ENCODE measurements at places on chromosomes 12 and 14.

- H3K4me3 ChIP-seq, result no peak overlapping the region
- H3K4me1 ChIP-seq, result no peaks in the 10 kb centered on the region
- no peak overlapping the region for H3K27ac ChIP-seq
- no peak for DNase-seq
- H3K27me3 ChIP-seq, result peaks cover 5% of the 10 kb centered on the region
Observed at GRCh38 chr14:90604356-90604755, 207.5 kb downstream of the CALM1 start.

DNA sequence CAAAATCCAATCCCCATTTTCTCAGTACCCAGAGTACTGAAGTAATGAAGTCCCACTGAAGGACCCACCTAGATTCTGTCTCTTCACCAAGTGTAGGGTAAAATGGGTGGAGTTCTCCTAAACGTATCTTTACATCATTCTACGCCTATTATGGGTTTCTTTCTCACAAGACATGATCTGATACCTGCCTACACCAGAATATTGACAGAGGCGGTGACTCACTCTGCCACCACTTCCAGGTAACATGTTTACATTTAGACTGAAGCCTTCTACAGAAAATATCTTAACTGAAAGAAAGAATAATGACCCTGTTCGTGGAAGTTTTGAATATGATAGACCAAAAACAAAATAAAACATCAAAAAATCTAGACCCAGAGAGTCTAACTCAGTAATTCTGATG, 89.8 kb downstream of the BTG1 start:
- peak; percentile 51 for DNase-seq
- H3K36me3 ChIP-seq, result peaks cover 41% of the 10 kb centered on the region
- H3K4me3 ChIP-seq, result peak overlapping the region; percentile 51
- peaks cover 66% of the 10 kb centered on the region for H3K4me1 ChIP-seq

DNA sequence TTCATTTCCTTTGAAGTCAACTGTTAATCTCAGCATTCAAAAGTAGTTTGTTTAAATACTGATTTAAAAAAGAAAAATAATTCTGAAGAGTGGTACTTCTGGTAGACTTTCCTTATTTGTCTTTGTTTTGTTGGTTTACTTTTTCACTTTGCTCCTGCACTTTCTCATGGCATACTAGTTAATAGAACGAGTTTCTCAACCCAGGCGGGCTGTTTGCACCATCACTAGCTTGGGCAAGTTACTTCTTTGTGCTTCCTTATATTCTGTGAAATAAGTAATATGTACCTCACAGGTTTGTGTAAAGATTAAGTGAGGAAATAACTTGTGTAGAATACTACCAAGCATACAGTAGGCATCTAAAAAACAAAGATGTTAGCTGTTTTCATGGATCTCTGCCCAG, 45.5 kb downstream of the SLC38A6 start:
- H3K36me3 ChIP-seq, result no peaks in the 10 kb centered on the region
- H3K27ac ChIP-seq, result no peak overlapping the region
- H3K4me1 ChIP-seq, result no peaks in the 10 kb centered on the region
- no peak overlapping the region for H3K4me3 ChIP-seq
- no peak for DNase-seq
- H3K27me3 ChIP-seq, result no peaks in the 10 kb centered on the region

DNA sequence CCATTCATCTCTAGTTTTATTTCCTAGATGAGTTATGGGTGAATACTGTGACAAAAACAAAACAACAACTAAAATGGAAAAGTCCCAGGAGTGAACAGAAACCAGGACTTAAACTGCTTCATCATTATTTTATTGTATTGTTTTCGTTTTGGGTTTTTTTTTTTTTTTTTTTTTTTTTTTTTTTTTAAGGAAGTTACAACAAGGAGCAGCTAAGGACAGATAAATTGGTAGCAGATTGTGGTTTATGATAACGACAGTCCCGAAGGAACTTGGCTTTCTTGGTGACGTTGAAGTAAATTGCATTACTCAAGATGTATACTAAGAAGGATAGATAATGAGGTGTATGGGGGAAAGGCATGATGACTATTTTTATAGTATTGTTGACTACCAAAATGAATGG, 866.3 kb downstream of the NRXN3 start:
- no peak for DNase-seq
- H3K27me3 ChIP-seq, result peaks cover 4% of the 10 kb centered on the region
- H3K4me3 ChIP-seq, result no peak overlapping the region
- H3K27ac ChIP-seq, result no peak overlapping the region
- no peaks in the 10 kb centered on the region for H3K4me1 ChIP-seq

DNA sequence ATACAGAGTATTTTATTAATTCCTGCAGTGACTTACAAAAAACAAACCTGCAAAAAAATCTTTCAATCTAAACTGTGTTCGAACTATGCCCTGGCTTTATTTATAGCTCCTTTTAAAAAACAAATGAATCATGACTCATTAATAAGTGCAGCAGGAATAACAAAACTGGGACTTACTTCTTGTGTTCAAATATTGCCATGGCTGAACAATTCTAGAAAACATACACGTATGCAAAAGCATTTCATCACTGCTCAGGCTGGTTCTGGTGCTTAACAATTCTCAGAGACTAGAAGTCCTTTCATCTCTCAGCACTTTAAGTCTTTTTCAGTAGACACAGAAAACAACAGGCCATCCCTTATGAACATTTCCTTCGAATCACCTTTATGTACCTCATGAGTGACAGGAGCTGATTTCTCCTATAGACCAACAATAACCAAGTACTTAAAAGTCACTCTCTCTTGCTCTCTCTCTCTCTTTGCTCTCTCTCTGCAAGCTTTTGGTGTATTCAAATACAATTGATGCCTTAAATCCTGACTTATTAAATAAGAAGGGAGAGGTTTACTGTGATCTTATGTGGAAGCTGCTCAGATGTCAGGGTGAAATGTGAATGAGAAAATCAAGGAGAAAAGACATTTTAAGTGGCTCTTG, 268.8 kb downstream of the TTC8 start:
- H3K4me1 ChIP-seq, result no peaks in the 10 kb centered on the region
- no peaks in the 10 kb centered on the region for H3K36me3 ChIP-seq
- no peak overlapping the region for H3K4me3 ChIP-seq
- DNase-seq, result no peak
- H3K27me3 ChIP-seq, result no peaks in the 10 kb centered on the region

- no peaks in the 10 kb centered on the region for H3K36me3 ChIP-seq
- H3K27ac ChIP-seq, result no peak overlapping the region
- peaks cover 63% of the 10 kb centered on the region for H3K27me3 ChIP-seq
- H3K4me3 ChIP-seq, result no peak overlapping the region
- H3K4me1 ChIP-seq, result peaks cover 12% of the 10 kb centered on the region
- DNase-seq, result no peak
Observed at GRCh38 chr12:13976880-13977279, 4.5 kb downstream of the GRIN2B start.
